ENCODE measurements at places on chromosomes 3 and 15. TPM values are rescaled to one million over a fixed set of nuclear protein-coding genes. Genes with fewer than 3 reads are reported as not detected.

DNA sequence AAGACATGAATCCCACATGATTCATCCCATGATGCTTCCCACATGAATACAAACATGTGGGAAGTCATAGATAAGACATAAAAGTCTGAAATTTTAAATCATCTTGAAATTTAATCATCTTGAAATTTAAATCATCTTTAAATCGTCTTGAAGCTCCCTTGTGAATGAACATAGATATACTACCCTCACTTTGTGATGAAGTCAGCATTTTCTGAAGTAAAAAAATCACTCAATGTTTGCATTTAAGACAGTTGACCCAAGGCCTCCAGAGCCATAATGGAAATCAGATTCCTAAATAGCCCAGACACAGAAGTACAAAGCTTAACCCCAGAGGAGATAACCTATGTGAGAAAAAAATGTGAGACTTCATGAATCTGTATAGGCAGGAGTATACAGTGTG lies 279.4 kb downstream of the ZBBX start:
- DNase-seq: no peak

- no peak for DNase-seq
These were observed 191.0 kb downstream of the STT3B start for GRCh38 chr3:31723701-31724100.

DNA sequence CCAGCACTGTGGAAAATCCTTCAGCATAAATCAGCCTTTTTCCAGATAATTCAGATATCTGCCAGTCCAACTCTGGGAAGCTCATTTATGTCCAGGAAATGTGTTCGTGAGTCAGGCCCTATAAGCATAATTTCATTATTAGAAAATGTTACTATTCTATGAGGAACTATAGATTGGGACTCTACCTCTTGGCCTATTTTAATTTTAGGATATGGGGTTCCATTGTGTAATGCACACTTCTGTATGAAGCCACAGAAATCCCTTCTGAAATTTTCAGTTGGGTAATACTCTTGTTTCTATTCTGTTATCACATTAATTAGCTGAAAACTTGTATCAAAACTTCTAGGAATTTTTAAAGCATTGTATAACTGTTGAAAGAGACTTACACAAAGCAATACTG lies 43.9 kb upstream of the IL12A start:
- DNase-seq: no peak

DNA sequence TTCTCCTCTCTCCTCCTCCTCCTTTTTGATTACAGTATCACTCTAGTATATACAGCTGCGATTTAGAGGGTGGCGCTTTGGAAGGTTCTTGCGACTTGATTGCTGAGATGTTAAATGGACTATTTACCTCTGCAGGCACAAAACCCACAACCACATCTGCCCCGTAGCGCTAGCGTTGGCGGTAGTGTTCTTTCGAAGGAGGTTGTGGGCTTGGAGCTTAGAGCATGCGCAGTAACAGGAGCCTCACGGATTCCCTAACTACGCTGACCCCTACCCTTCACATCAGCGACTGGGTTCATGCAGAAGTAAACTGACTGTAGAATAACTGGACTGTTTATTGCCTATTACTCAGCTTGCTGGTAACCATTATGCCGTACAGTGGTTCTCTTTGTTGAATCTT lies 58.0 kb downstream of the CGGBP1 start:
- DNase-seq: no peak

The CEP19 gene
- total RNA-seq: 3.4 TPM

The GOLGA6L9 gene
- total RNA-seq: 1.6 TPM

The FBXL22 gene
- 0.87 TPM for total RNA-seq

The ZNF106 gene
- 40.9 TPM for total RNA-seq

The CNTN4 gene
- total RNA-seq: not detected

The ARL14 gene
- not detected for total RNA-seq
